T-helper 1 cell (primary cell): ENCODE measurements at places on chromosomes 4 and X.

DNA sequence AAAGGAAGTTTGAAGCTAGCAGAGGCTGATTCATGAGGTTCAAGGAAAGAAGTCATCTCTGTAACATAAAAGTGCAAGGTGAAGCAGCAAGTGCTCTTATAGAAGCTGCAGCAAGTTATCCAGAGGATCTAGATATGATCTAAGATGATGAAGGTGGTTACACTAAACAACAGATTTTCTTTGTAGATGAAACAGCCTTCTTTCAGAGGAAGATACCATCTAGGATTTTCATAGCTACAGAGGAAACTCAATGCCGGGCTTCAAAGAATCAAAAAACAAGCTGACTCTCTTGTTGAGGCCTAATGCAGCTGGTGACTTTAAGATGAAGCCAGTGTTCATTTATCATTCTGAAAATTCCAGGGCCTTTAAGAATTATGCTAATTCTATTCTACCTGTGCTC lies 28.8 kb downstream of the NR0B1 start:
- no peak for DNase-seq

- no peak for DNase-seq
Measured at GRCh38 chr4:112322866-112323265, 25.7 kb downstream of the ALPK1 start.

DNA sequence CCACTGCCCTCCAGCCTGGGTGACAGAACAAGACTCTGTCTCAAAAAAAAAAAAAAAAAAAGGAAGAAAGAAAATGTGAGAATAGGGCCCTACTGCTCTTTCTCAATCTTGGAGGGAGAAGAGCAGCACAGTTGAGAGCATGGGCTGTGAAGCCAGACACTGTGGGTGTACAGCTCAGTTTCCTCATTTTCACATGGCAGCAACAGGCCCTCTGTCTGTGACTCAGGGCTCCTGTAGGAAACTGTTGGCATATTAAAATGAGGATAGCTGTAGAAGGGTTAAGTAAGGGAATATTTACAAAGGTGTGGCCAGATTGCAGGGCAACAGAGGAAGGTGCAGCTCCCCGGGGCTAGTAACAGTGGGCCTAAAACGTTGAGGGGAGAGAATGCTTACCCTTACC lies 3.4 kb downstream of the AKAP14 start:
- DNase-seq: no peak

GRCh38 chr4:66590488-66591215 lies 920.4 kb upstream of the EPHA5 start:
- no peak for DNase-seq

DNA sequence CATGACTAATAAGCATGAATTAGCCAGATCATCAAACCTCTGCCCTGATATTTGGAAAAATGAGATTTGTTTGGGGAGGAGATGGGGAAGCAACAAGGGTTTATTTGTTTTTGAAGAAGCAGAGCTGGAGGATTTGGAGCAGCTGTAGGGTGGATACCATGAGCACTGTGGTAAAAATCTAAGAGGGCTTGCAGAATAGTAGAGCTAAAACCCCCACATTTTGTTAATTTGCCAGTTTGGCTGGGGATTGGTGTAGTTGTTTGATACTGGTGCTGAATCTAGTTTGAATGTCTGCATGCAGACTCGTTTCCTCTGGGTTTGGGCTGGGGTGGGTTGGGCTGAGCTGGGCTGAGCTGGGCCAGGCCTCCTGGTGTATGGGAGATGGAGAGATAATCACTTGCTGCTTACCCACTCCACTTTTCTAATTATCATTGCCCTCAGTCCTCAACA lies 43.7 kb downstream of the SMAD1 start:
- DNase-seq: no peak

GRCh38 chr4:2092669-2093053 lies 33.5 kb downstream of the NAT8L start:
- no peak for DNase-seq

GRCh38 chr4:1045193-1045594 lies 33.8 kb downstream of the FGFRL1 start:
- DNase-seq: no peak

DNA sequence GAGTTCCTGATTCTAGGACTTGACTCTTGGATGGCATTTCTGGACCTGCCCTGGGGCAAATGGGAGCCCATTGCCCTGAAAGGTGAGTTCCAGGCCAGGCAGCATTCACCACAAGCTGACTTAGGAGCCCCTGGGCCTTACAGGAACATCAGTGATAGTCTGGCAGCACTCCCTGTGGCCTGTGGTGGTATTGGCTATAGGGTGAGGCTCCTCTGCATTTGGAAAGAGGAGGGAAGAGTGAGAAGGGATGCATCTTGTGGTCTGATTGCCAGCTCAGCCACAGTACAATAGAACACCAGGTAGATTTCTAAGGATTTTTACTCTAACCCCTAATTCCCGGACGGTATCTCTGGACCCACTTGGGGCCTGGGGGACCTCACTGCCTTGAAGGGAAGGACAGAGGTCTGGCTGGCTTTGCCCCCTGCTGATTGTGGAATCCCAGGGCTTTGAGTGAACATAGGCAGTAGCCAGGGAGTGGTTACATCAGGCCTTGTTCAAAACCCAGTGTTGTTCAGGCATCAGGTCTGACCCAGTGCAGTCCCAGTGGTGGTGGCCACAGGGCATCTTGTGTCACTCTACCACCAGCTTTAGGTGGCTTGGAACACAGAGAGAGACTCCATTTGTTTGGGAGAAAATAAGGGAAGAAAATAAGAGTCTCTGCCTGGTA lies 32.9 kb downstream of the MAGED4 start:
- DNase-seq: no peak

DNA sequence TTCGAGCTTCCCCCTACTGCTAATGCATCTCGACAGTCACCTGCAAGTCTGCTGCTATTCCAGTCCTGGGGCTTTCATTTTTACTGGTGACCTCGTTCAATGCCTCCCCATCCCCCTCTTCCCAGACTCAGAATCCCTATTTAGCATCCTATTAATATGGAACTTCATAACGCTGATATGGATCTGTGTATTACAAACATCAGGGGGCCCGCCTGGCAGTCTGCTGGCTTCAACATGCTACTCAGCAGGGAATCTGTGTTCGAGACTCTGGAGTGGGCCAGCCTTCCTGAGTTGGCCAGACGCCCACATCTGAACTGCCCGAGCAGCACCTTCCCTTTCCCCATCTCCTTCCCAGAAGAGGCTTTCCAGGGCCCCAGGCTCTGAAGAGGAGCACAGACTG lies 173.9 kb upstream of the PPARGC1A start:
- no peak for DNase-seq

DNA sequence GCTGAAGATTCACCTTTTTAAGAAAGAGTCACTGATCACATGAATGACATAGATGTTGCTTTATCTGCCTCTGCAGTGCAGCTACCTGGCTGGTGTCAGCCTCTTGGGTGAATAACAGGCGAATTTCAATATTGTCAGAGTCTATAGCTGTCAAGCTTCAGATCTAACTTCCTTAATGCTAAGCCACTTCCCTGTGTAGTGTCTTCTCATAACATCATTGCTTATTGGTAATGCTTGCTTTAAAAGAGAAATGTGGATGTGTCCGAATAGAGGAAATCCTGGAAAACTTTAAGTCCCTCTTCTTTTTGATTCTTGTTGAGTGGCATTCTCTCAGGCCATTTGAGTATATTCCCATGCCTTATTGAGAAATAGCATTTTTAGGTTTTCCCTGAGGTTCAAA lies 7.3 kb upstream of the IGFBP7 start:
- no peak for DNase-seq

GRCh38 chr4:15498356-15498755 lies 28.7 kb downstream of the CC2D2A start:
- DNase-seq: no peak

GRCh38 chrX:27890611-27891010 lies 82.8 kb downstream of the MAGEB10 start:
- no peak for DNase-seq

DNA sequence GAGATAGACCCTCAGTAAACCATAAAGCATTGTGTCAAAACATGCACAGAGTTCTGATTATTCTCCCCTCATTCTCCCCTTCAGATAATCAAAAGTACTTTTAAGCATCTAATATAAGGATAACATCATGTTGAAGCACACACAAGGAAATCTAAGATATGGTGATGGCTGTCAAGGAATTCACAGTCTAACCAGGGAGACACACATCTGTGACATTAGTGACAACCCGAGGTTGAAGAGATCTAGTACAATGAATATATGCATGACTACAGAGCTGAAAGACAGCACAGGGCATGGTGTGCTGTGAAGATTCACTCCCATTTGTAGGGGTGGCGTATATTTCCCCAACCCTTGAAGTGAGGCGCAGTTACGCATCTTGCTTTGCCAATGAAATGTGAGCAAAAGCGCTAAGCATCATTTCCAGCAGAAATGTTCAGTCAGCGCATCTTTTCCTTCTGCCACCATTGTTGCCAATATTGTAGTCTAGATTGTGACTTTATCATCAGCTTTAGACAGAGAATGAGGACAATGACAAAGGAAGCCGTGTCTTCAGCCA lies 122.0 kb downstream of the NSUN7 start:
- DNase-seq: no peak

DNA sequence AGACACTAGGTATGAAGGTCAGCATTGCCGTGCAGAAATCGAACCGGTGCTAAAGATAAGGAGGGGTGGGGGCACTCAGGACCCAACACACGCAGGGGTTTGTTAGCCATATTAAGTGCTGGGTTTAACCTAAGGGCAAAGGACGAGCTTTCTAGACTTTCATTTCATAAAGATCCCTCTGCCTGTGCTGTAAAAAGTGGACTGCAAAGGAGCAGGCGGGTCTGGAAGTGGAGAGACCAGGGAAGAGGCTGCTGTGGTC lies 1.3 kb downstream of the CASP3 start:
- DNase-seq: no peak

DNA sequence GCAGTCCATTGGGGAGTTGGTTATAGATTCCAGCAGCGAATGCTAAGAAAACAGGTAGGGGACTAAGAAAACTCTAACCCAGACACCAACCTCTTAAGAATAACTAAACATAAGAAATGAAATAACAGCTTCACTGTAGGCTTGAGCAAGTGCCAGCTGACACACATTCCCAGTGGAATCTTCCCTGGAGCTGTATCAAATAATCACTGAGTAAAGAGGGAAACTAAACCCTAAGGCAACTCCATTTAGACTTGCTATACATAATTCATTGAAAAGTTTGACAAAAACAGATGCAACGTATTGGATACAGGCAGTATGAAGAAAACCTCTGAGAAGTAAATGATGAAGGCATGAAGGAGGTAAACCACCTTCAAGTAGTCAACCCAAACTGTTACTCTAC lies 293.5 kb downstream of the OPHN1 start:
- DNase-seq: no peak

DNA sequence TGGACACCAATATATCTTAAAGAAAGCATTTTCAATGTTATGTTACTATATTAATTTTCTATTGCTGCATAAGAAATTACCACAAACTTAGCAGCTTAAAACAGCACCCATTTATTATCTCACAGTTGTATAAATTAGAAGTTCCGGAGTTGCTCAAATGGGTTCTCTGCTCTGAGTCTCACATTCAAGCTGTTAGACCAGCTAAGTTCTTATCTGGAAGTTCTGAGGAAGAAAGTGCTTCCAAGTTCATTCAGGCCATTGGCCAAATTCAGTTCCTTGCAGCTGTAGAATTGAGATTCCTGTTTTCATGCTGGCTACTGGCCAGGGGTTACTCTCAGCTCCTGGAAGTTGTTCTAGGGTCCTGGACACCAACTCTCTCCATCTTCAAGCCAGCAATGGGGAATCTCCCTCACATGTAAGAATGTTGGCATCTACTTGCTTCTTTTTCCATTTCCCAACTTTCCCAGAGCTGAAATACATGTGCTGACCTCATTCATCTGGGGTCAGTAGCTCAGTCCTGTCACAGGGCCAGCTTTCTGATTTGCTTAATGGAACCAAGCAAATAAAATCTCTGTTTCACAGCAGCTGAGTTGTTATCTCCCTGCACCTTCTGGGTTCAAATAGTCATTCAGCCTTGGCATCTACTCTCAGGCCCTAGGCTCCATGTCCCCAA lies 99.6 kb upstream of the INTU start:
- no peak for DNase-seq

- DNase-seq: no peak
Measured at GRCh38 chr4:38111024-38111423, 150.8 kb downstream of the PTTG2 start.

- no peak for DNase-seq
Measured at GRCh38 chrX:139828033-139828432, 104.8 kb downstream of the ATP11C start.

DNA sequence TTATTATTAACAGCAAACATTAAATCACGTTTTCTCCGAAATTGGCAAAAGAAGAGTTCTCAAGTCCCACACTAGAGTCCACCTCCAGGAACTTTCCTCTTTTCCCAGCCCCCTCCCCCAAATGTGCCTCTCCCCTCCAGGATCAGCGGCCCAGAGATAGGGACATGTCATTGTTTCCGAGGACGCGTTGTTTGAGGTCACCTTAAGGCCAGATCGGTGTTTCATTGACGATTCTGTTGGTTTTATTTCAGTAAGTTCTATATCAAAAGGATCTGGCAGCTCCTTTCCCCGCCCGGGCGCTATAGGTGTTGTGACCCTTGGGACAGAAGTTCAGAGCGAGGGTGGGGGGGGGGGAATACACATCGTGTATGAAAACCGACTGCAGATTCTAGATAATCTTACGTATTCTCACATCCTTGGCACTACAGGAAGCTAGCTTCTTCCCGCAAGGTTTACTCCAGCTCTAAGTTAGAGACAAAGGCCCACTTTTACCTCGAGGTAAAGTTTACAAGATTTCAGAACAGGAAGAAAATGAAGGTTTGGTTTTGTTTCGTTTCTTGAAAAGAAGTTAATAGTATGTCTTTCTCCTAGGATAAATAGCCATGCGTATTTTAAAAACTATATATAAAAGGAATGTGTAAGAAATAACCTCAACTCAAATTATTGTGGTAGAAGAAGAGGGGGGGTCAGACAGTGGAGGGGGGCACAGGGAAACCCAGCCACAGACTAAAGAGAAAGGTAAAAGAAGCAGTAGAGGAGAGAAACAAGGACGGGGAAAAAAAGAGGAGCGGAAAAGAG lies 739 bp upstream of the MSX1 start:
- no peak for DNase-seq

DNA sequence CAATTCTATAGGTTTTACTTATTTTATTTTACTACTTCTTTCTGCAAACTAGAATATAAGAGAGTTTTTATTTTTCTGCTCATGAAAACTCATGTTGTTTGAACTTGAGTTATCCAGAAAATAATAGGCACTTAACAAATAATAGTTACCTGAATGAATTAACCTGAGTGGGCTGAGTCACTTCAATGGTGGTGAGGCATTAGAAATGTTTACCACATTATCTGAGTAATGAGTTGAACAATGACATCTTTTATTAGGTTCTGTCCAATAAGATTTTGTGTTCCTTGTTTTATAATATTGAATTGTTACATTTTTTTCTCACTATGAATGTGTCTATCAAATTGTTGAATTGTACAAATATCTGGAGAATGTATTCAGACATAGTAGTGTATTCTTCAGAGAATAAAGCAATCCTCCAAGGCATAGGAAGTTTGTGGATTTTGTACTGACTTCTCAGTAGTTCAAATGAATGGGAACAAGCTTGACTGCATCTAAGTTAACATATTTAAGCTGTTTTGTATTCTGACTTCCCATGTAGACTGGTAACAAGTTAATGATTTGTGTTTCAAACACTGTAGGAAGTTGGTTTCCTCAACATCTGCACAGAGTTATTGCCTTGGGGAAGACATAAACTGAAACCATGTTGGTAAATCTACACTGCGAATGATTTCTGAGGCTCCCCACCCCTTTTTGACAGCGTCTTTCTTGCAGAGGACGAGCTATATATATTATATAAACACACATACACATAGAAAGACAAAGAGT lies 1808.9 kb upstream of the TENM3 start:
- DNase-seq: no peak
